Germinal center (tissue), 1 donor: ENCODE measurements at places on chromosomes 3 and 15.

DNA sequence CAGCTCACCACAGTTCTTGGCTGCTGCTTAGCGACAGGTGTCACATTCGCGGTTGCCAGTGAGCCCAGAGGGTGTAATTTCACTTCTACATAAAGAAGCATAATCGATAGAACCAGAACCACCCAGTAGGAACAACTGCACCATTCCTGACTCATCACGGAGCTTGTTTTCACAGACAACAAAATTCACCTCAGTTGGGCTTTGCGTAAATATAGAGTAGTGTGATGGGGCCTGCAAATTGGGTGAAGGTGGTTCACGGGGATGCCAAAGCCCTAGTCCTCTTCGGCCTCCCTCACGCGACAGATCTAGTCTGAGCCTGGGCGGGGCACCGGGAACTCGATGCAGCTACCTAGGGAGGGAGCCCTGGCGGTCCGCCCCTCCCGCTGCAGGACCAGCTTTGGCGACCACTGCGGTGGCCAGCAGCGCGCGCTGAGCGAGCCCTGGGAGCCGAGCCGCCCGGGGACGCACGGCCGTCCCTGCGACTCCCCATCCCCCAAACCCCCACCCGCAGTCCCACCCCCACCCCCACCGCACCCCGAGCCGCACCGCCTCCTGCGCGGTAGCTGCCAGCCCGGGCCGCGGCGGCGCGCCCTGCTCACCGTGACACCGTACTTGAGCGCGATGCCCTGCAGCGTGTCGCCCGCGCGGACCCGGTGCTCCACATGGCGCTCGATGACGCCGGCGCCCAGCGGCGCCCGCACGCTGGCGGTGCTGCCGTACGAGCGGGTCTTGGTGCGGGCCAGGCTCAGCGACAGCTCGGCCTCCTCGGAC lies 519 bp downstream of the LYSMD2 start:
- peak; percentile 64 for DNase-seq

- DNase-seq: no peak
Measured at GRCh38 chr3:173045770-173046382, 95.2 kb downstream of the SPATA16 start.

DNA sequence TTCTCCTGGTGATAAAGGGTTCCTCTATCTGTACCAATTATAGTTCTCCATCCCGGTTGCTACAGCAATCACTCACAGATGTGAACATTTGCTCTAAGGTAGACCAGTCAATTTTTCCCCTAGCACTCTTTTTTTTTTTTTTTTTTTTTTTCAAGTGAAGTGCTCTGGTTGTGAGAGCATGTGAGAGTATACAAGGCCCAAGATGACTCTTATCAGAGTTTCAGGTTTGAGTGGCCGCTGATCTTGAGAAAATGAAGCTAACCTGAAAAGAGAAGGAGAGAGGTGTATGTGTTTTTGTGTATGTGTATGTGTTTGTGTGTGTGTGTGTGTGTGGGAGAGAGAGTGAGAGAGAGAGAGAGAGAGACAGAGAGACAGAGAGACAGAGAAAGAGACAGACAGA lies 44.4 kb upstream of the OTOL1 start:
- no peak for DNase-seq

DNA sequence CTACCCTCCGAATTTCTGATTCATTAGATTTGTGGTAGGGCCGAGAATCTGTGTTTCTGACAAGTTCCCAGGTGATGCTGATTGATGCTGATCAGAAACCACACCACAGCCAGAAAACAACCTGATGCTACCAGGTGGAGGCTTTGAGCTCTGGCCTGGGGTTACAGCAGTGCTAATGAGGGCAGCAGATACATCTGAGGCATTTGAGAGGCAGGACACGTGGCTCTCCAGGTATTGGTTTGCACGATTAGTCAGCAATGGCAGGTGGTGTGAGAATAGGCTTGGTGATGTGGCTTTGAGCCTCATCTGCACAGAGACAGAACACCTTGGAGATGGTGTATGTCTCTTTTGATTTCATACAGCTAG lies 78.8 kb upstream of the THBS1 start:
- DNase-seq: no peak

DNA sequence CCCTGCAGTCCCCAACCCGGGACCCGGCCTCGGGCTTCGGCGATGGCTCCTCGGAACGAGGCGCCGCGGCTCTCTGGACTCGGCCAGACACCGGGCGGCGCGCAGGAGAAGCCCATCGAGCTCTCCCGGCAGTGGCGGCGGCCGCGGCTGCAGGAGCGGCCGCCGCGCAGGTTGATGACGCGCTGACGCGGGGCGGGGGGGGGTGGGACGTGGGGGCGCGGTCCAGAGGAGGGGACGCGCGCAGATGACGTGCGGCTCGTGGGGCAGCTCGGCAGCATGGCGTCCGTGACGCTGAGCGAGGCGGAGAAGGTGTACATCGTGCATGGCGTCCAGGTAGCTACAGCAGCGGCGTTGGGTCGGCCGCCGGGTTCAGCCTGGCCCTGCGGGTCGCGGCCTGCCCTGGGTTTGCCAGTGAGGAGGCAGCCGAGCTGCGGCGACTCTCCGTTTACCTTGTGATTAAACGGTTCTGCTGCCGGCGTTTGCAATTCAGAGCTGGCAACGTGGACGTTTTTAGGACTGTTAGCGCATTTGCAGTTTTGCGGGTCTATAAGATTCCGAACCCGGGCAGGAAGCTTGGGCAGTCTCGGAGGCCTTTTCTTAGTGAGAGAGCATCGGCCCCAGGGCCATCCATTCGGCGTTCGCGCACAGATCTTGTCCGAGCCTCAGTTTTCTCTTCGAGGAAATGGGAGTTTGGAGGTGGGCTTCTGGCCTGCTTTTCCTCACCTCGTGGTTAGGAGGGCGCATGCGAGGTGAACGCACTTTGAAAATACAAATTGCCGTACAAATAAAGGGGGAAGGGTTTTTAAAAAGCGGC lies at the start of the genes EXOSC7 and ZDHHC3:
EXOSC7 (plus strand) TSS at position 243 of the 814 bp plus-strand sequence; CDS start at position 277, 34 bp downstream.
ZDHHC3 (minus strand) TSS at position 173 of the 814 bp plus-strand sequence. CDS start 16,738 bp downstream, outside the sequence.
- DNase-seq: peak; percentile 96

DNA sequence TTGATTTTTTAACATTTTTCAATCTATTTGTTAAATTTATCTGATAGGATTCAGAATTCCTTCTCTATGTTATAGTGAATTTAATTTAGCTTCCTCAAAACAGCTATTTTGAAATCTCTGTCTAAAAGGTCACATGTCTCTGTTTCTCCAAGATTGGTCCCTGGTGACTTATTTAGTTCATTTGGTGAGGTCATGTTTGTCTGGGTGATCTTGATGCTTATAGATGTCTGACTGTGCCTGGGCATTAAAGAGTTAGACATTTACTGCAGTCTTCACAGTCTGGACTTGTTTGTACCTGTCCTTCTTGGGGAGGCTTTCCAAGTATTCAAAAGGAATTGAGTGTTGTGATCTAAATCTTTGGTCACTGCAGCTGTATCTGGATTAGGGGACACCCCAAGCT lies 169.5 kb upstream of the C2CD4B start:
- DNase-seq: no peak

DNA sequence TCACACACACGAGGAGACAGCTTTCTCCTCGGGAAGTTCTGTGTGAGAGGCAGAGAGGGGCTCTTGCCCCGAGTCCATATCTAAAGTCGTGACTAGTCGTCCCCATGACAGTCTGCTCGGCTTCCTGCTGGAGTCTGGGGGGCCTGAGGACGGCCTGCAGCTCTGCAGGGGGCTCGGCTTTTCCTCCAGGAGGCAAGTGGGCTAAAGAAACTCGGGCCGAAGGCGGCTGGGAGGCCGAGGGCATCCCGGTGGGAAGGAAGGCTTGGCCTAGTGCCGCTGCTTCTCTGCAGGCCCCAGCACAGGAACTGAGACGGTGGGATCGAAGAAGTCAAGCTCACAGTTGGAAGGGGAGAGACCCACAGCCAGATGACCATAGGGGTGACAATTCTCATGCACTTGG lies 25.4 kb upstream of the PIGZ start:
- no peak for DNase-seq

DNA sequence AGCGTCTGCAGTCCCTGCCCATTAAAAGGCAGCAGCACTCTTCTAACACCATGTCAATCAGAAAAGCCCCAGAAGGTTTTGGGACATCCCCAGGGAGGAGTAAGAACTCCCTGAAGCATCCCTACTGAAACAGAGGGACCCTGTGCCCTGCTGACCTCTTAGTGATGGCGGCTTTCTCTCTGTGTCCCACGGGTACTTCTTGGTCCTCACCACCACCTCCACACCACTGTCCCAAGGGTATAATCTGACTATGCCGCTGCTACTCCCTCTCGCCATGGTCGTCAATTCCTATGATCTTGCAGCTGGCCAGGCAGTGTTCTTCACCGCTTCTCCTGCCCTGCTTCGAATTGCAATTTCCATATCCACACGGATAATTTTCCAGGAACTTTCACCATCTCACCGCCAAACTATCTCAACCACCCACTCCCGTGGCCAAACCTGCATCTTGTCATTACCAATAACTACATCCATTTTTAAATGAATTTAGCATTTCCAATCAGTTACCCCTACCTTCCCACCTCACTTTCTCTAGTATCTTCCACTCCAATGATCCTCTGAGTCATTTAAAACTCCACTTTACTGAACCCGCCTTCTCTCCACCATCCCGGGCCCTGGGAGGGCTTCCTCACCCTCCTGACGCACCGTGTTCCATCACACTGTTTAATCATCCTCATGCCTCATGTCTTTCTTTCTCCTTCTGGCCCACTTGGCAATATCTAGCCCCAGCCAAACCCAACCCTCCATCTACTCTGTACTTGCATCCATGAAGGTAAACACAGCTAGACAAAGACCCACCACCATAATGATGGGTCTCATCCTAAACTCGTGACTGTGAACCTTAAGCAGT lies 23.7 kb downstream of the PRR23E start:
- no peak for DNase-seq

GRCh38 chr3:17979252-17979651 lies 236.8 kb upstream of the TBC1D5 start:
- no peak for DNase-seq

DNA sequence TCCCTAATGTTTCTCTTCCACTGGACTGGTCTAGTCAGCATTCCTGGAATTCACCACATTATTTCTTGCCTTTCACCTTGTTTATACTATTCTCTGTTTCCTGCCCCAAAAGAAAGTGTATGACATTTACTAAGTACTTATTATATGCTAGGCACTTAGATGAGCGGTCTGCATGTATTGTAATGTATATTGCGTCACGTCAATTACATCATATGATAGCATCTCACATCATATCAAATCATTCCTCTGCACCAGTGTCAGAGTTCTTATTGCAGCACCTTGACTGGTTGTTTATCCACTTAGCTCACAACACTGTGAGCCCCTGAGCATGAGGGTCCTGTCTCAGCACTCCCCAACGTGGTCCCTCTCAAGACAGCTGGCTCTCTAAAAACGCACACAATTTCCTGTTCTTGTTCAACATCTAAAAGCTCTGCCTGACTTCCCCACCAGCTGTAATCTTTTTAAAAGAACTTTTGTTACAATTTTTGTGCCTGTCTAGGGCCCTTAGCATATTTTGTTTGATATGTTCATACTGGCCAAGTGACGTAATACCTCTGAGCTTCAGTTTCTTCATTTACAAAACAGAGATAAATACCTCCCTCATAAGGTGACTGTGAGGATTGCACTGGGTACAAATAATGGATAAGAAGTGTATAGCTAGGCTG lies 58.8 kb downstream of the ARHGAP31 start:
- DNase-seq: no peak

DNA sequence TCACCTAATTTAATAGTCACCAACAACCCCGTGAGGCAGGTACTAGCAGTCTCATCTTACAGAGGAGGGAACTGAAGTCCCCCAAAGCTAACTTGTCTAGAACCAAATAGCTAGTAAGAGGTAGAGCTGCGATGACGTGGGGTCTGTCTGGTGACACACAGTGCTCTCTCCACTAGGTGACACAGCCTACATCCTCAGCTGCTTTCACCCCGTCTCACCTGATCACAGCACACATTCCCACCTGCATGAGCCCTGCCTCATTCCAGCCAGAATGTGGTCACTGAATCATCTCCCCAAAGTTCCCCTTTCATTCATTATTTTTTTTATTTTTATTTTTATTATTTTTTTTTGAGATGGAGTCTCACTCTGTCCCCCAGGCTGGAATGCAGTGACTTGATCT lies 21.3 kb upstream of the MAGEF1 start:
- no peak for DNase-seq

- DNase-seq: no peak
Measured at GRCh38 chr3:177804646-177805045, 607.4 kb upstream of the TBL1XR1 start.

- no peak for DNase-seq
Measured at GRCh38 chr15:81751256-81751655, 294.6 kb downstream of the MEX3B start.
